ENCODE measurements at places on chromosomes 13 and 19. TPM values are rescaled to one million over a fixed set of nuclear protein-coding genes. Genes with fewer than 3 reads are reported as not detected.

NDFIP2 gene
- total RNA-seq: 24.2 TPM

RAB20 gene
- total RNA-seq: 22.4 TPM

GRCh38 chr19:45587873-45588272 lies 3.3 kb upstream of the OPA3 start:
- no peak for DNase-seq

DNA sequence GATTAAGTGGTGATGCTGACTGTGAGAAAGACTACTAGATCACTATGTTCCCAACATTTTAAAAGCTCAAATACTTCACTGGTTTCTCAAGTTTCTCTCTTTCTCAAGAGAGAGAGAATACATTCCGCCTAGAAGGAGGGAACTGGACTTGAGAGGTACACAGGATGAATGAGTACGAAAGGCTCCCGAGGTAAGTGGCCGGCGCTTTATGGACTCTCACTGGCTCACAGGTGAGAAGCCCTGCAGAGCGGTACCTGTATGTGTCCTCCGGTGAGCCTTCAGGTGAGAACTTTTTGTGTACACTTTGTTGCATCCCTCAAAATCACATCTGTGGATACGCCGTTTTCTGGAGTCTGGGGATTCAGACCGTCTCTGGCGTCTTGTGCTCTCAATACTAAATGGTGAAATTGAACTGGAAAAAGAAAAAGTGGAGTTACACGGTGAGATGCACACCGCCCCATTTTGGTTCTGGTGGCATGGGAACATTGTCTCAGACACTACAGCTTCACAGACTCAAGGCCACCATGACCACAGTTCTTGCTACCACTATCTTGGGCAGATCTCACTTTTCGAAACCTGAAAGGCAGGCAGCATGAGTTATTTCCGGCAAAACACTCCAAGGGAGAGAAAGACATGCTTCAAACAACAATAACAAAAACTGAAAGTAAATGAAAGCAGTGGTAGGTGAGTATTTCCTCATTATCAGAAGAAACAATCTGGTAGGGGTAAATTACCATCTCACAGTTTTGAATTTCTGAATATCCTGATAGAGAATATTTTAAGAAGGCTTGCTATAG lies 418.9 kb downstream of the KLF12 start:
- no peak for DNase-seq

KLK12 gene
- not detected for total RNA-seq

DNA sequence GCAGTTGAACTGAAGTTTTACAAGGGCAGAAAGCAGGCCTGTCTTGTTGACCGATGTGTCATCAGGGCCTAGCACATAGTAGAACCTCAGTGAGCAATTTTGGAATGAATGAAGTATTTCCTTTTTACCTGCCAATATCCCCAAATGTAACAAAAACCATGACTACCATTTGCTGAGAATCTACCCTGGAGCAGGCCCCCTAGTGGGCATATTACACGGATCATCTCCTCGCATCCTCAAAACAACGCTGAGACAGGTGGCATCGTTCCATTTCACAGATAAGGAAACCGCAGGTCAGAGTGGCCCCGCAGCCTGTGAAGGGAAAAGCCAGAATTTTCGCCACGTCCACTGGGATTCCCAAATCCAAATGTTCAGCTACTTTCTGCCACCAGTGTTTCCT lies 77.9 kb downstream of the CACNA1A start:
- DNase-seq: peak; percentile 58

CBARP gene
- total RNA-seq: 29.1 TPM

GRCh38 chr19:38201731-38202130 lies 22.3 kb downstream of the DPF1 start:
- no peak for DNase-seq

NECTIN2 gene
- total RNA-seq: 135 TPM

DNA sequence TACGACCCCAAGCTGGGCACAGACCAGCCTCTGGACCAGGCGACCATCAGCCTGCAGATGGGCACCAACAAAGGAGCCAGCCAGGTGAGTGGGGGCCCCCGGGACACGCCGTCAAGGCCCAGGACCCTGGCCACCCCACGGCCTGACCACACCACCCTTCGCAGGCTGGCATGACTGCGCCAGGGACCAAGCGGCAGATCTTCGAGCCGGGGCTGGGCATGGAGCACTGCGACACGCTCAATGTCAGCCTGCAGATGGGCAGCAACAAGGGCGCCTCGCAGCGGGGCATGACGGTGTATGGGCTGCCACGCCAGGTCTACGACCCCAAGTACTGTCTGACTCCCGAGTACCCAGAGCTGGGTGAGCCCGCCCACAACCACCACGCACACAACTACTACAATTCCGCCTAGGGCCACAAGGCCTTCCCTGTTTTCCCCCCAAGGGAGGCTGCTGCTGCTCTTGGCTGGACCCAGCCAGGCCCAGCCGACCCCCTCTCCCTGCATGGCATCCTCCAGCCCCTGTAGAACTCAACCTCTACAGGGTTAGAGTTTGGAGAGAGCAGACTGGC lies 9.6 kb downstream of the ELOF1 start:
- DNase-seq: no peak

GRCh38 chr13:51778392-51778791 lies 25.6 kb downstream of the DHRS12 start:
- DNase-seq: no peak

- no peak for DNase-seq
Observed at GRCh38 chr13:39521701-39522100, 81.3 kb downstream of the LHFPL6 start.
